Stimulated activated CD4-positive, alpha-beta T cell treated with anti-CD3 and anti-CD28 coated beads, Interleukin-1b, Interleukin-23, amount 100 ng/mL, for 1 hour (primary cell): ENCODE measurements at places on chromosomes 16 and 17.

DNA sequence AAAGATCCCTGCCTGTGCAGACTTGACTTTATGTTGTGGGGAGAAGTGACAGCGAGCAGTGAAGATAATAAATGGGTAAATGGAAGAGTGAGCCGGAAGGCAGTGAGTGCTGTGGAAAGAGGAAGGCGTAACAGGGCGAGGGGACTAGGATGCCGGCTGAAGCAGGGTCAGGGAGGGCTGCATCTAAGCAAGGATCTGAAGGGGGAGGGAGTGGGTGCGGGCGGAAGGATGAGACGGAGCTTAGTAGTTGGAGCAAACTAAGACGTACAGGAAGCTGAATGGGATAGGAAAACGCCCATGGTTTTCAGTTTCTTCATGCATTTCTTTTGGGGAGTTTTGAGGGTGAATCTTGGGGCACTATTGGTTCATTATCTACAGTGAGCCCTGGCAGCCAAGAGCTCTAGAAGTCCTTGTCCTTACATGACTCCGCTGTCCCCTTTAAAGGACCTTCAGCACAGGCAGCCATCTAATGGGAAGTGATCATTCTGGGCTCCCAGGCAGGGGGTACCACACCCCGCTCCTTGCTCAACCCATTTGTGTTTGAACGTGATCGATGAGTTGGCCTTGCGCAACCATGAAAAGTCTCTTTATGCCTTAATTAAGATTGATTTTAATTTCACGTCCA, 10.4 kb upstream of the NAT9 start:
- DNase-seq, result no peak

- DNase-seq, result no peak
These were observed 320.9 kb downstream of the CDH13 start for GRCh38 chr16:82947698-82948097.

DNA sequence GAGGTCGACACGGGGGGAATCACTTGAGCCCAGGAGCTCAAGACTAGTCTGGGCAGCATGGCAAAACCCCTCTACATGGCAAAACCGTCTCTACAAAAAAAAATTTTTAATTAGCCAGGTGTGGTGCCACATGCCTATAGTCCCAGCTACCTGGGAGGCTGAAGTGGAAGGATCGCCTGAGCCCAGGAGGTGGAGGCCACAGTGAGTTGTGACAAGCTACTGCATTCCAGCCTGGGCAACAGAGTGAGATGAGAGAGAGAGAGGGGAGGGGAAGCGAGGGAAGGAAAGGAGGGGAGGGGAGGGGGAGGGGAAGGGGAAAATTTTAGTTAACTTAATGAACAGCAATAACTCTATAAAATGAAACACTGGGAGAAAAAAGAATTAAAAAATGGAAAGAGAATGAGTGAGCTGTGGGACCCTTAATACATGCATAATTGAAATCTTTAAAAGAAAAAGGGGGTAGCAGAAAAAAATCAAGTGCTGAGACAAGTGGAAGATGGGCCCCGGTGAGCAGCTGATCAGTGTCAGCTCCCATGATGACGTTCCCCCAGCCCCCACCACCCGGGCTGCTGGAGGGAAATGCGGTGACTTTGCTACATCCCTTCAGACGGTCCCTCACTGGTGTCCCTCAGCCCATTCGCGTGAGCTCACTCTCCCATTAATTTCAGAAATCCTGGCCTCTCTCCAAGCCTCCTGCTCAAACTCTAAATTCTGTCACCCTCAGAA, 2.7 kb downstream of the ASGR2 start:
- no peak for DNase-seq

DNA sequence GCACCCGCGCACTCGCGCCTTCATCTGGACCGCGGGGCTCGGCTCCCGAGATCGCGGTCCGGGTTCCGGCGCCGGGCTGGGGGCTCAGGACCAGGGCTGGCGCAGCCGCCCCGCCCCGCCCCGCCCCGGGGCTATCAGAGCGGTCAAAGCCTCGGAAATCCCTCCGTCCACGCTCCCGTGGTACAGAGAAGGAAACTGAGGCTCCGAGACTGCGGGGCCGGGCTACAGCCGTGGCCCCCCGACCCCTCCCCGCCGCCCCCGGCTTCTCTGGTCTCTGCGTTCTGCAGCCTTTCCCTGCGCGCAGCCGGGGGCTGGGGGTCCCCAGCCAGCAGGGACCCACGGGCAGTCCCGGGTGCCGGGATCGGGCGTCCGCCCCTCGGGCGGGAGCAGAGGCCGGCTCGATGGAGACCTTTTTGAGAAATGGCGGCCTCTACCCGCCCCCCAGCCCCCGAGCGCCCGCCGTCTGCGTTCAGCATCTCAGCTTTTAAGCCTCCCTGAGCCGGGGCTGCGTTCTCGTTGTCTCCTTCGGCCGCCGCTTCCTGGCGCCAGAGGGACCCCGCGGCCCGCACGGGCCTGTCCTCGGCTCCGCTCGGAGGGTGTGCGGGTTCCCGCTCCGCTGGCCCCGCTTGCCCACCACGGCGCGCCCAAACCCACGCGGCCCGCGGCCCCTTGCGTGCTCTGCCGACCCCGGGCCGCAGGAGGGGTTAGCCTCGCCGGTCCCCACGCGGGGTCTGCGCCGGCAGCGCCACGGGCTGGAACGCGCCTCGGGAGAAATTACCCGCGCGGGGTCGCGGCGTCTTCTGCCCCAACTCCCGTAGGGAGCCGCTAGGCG, 1.5 kb upstream of the NPTX1 start:
- DNase-seq, result no peak

DNA sequence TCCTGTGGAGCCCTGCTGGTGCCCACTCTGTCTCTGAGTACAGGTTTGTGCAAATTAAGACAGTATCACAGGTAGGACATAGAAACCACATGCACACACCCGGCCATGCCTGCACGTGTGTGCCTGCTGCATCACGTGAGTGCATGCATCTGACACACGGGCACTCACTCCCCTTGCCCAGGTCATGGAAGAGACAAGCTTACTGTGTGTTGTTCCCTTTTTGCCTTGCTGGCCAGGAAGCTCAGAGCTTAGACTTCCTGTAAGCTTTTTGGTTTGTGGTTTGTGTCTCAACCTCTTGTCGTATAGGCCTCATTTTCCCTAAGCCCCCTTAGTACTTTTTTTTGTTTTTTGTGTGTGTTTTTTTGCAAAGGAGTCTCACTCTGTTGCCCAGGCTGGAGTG, 25.0 kb downstream of the ZNF469 start:
- no peak for DNase-seq

DNA sequence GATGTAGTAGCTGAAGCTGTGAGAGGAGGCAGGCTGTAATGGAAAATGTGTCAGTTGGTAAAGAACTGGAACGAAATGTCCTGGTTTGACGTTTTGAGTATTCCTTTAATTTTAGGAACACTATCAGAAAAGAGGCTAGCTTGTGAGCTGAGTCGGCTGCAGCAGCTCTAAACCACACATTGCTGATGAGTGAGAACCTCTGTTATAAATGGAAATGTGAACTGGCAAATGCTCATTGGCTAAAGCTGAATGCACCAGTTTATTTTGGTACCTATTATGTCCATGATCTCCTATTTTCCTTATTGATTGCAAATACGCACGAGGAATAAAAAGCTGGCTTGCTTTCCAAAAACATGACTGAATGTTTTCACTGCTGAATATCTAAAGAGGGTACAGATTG, 11.0 kb upstream of the WIPI1 start:
- DNase-seq, result no peak

DNA sequence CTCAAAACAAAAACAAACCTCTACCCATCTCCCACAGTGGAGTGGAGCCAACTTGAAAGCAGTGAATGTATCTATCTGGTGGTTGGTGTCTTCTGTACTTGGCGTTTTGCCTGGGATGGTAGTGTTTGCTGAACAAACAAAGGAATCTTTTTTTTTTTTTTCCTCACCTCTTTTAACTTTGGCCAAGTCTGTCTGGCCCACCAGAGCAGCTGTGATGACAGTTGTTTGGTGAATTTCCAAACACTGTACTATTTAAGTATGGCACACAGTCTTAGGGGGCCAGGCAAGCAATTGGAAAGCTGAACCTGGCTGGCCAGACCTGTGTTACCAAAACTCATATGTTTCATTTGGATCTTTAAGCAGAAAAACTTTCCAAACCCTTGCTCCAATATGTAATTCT, 101.8 kb upstream of the CDH13 start:
- no peak for DNase-seq

DNA sequence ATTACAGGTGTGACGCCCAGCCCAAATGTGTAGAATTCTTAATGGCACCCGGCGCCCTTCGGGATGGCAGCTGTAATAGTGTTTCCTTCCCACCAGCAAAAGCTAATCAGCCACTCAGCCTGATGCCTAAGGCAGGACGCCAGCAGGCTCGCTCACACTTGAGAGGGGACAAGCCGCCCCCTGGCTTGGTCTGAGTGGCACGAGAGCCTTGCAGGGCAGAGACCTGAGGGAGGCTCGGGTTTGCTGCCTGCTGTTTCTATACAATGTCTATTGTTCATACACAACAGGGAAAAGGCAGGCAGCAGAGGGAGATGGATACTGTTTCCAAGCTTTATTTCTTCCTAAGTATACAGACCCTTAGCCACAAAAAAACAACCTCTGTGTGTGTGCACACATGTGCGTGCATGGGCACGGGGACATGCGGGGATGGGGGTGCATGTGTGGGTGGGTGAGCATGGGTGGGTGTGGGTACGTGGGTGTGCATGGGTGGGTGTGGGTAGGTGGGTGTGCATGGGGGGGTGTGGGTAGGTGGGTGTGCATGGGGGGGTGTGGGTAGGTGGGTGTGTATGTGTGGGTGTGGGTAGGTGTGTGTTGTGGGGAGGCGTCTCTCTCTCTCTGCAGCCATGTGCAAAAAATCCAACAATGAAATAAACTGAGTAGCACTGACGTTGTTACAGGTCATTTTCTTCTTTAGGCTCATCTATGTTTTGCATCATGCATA, 10.0 kb downstream of the SLC38A8 start:
- no peak for DNase-seq

GRCh38 chr17:64497565-64498035, 746 bp upstream of the POLG2 start:
- no peak for DNase-seq

DNA sequence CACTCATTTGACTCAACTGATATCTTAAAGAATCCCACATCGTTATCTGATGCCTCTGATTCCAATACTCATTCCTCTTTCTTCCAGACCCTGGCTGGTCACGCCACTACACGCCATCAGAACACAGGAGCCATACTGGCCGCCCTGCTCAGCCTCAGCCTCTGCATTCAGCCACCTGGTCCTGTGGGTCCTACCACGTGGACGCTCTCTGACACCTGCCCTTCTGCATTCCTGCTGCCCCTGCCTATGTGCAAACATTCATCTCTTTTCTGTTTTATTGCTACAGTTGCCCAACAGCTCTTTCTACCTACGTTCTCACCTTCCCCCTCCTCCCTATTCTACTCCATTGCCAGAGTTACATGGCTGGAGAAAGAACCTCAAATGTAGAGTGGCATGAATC, 18.4 kb downstream of the PSMD7 start:
- DNase-seq, result no peak

GRCh38 chr17:70797166-70797565, 627.8 kb downstream of the KCNJ2 start:
- DNase-seq, result no peak

DNA sequence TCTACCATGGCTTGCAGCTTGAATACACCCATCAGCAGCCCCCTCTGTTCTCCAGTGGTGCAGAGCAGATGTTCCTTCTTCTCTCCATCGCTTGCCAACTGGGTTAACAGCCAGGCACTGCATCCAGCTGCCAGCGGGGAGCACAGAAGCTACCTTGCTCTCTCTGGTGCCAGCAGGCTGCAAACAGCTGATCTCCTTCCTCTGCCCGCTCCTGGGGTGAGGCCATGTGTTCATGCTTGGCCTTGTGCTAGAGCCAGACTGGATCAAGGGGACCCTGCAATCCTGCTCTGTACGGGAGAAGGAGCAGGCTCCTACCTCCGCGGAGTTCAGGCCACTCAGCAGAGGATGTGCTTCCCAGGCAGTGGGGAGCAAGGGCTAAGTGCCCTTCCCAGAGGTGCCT, 24.1 kb upstream of the ENGASE start:
- DNase-seq, result no peak

- DNase-seq, result no peak
These were observed 192.5 kb downstream of the ZNF423 start for GRCh38 chr16:49663081-49664065.

DNA sequence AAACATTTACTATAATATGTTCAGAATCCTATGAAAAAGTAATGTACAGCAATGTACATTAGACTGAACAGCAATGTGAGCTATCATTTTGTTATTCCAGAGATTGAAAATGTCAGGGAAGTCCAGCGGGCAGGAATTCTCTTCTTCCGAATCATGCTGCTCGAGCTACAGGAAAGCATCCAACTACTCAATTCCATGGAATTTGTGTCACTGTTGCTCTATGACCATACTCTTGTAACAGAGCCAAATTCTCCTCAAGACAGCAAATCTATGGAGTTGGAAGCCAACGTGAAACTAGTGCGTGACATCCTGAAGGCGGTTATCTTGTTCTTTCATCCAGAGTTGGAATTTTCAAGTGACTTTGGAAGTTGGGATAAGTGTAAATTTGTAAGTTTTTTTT, 24.8 kb upstream of the NSRP1 start:
- no peak for DNase-seq

GRCh38 chr17:12089809-12090384, 69.2 kb downstream of the MAP2K4 start:
- no peak for DNase-seq

GRCh38 chr16:8812162-8812843, 14.7 kb downstream of the PMM2 start:
- no peak for DNase-seq

- no peak for DNase-seq
These were observed 8.7 kb upstream of the SLC7A5 start for GRCh38 chr16:87877942-87878507.

DNA sequence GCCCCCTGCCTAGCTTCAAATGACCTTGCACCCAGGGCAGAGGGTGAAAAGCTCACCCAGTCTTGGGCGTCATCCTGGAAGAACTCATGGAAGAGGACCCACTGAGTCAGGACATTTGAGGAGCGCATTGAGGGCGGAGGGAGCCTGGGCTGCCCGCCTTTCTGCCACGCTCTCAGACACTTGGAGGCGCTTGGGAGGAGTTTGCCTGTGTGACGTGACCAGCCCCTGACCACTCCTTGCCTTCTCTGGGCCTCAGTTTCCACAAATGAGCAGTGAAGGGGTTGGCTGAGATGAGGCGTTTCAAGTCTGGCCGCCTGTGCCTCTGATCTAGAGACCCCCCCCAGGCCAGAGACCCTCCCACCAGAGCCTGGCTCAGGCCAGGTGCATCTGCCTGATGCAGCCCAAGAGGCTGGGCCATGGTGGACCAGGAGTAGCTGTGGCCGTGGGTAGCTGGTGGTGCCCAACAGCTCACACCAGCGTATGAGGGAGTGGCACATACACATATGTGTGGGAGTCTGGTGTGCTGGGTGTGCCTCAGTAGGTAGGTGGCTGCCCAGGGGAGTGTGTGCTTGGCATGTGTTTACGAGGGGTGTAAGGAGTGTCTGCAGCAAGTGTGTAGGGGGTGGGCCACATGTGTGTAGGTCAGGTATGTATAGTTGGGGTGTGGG, 80.2 kb upstream of the TOB1 start:
- DNase-seq, result no peak

DNA sequence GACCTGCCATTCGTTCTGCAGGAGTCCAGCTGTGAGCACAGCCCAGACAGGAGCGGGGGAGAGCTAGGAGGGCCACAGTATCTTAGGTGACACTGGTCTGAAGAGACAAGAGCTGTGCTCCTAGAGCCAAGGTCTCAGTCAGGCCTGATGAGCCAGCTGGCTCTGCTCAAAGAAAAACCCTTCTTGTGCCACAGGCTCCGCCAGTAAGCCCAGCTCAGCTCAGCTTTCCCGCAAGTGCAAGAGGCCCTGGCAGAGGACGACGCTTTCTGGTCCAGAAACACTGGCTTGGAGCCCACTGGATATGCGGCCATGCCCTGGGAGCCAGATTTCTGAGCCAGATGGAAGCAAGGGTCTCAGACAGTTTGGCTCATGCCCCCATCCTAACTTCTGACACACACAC, 23.9 kb downstream of the PEMT start:
- DNase-seq, result no peak

- DNase-seq, result no peak
These were observed 20.8 kb downstream of the ZFPM1 start for GRCh38 chr16:88473666-88474534.
